ENCODE measurements at places on chromosomes 1 and 21.

GRCh38 chr1:91754348-91754747 is 131.6 kb downstream of the TGFBR3 start:
- no peak for DNase-seq

DNA sequence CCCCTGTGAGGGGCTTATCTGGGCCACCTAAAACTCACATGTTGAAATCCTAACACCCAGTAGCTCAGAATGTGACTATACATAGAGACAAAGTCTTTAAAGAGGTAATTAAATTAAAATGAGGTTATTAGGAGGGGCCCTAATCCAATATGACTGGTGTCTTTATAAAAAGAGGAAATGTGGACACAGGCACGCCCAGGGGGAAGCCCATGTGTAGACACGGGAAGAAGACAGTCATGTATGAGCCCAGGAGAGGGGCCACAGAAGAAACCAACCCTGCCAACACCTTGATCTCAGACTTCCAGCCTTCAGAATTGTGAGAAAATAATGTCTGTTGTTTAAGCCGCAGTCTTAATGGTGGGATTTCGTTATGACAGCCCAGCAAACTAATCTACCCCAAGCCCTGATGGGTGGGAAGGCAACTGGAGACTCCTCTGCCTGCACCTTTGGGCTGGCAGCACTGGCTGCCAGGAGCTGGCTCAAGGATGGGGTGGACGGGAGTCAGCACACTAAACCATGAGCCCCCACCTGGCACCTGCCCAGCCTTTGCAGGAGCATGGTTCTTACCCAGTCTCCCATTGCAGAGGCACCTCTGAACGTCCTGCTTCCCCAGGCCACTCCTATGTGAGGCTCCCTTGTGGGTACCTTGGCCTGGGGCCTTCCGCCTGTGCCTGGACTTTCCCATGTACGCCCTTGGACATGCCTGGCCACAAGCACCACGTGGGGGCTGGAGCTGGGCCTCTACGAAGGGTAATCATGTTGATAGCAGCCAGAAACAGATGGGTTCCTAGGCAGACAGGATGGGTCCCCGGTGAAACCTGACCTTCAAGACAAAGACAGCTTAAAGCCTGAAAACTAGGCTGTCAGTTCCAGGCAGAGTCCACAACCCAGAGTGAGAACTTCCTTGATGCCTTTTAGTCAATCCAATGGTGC is 57.1 kb upstream of the DMRTB1 start:
- DNase-seq, result no peak

GRCh38 chr1:150760013-150760412 is 5.6 kb downstream of the CTSS start:
- no peak for DNase-seq

- no peak for DNase-seq
Observed at GRCh38 chr1:33876970-33877650, 13.2 kb downstream of the HMGB4 start.

GRCh38 chr1:71350805-71351204 is 270.0 kb upstream of the ZRANB2 start:
- no peak for DNase-seq

- no peak for DNase-seq
Observed at GRCh38 chr1:221939607-221940006, 197.7 kb upstream of the DUSP10 start.

GRCh38 chr1:151813271-151813977 is 8.2 kb upstream of the LINGO4 start:
- no peak for DNase-seq
